ENCODE measurements at places on chromosomes 6 and 20. TPM values are rescaled to one million over a fixed set of nuclear protein-coding genes. Genes with fewer than 3 reads are reported as not detected.

Gene SLC22A7
- not detected for total RNA-seq

Gene GRM1
- not detected for total RNA-seq

Gene UBE2J1
- total RNA-seq = 32.8 TPM

DNA sequence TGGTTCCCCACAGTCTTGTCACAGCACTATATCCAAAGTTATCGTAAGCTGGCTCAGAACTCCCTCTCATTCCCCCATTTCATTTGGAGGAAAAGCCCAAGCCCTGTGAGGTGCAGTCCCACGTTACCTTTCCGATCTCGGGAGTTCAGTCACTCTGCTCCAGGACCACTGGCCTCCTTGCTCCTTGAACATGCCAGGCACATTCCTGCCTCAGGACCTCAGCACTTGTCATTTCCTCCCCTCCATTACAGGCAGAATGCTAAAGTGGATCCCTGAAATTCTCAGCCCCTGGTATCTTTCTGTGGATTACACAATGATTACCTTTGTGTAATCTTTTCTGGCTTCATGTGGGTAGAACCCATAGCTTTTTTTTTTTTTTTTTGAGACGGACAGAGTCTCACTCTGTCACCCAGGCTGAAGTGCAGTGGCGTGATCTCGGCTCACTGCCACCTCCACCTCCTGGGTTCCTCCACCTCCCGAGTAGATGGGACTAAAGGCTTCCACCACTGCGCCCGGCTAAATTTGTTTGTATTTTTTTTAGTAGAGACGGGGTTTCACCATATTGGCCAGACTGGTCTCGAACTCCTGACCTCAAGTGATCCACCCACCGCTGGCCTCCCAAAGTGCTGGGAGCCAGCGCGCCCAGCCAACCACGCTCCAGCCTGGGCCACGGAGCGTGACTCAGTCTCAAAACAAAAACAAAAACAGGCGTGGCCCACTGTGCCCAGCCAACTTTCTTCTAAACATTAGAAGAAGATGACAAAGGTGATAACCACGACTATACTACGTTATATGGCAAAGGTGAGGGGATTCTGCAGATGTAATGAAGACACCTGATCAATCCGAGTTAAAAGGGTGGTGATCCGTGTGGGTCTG, 4.0 kb upstream of the OXT start:
- no peak for DNase-seq
